ENCODE measurements at places on chromosomes 4 and X.

GRCh38 chrX:1676866-1677265 is 62.0 kb downstream of the ASMT start:
- no peak for DNase-seq

- DNase-seq, result no peak
These were observed 760.2 kb upstream of the AADAT start for GRCh38 chr4:170849969-170850368.

DNA sequence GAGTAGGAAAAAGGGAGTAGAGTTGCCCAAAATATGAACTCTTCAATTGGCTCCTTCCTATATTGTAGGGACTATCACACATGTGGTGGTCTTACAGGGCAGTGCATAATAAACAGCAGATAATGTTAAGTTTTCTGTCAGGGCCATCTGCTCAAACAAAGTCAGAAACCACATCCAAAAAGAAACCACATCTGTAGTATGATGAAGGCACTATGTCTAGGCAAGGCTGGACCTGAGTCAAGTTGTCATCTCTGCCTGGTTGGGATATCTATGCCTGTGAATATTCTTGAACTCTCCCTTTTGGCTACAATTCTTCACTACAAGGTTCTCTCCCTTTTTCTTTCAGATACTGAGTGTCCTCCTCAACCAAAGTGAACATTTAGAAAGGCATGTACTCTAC is 109.4 kb upstream of the C1GALT1C1 start:
- DNase-seq, result no peak

- no peak for DNase-seq
These were observed 5.2 kb downstream of the MAEA start for GRCh38 chr4:1294891-1295290.

GRCh38 chr4:113835005-113835404 is 73.5 kb upstream of the CAMK2D start:
- no peak for DNase-seq

DNA sequence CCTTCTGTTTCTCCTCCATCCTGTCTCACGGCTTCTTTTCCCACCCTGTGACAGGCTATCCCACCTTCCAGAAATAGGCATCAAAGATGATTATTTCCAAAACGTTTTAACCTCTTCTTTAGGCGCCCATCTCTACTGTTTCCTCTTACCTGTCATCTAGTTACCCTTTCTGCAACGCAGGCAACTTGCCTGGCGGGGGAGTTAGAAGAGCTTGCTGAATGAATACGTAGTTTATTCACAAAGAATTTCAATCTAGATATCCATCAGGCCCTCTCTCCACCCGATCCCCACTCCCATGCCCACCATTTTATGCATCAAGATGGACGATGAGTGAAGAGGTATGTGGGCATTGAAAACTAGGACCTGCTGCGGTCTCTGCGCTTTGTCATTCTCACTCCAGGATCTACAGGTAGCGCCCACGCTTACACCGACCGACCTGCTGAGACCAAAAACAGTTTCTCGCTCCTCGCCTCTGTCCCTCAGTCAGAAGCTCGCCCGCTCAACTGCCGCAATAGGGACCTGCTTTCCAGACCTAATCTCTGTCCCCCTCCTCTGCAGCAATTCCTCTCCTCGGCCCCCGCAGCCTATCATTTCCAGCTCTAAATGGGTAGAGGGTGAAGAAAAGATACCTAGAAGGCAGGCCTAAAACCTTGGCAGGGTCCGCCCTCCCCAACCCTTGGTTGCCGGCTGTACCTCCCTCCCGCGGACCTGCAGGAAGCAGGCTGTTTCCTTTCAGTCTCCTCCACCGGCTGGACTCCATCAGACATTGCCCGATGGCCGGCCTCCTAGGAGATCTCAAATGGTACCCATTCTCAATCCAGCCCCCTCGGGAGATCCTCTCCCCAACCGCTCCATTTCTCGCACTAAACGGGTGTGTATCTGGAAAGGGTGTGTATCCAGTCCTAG is 624 bp downstream of the BEX5 start:
- DNase-seq, result no peak

DNA sequence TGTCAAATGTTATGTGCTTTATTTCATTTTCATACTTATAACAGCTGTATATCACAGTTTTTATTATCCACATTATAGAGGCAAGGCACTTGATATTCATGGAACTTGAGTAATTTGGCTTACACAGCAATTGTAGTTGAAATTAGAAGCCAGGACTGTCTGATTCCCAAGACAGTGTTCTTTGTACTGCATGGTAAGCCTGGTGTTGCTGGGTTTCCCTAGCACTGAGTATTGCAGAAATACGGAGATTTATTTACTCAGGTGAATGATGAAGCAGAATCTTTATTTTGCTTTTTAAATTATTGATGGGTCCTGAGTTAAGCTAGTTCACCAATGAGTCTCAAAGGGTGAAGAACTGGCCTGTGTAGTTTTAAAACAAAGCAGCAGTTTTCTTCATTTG is 70.0 kb downstream of the UGT8 start:
- no peak for DNase-seq

- no peak for DNase-seq
These were observed 72.5 kb downstream of the DDIT4L start for GRCh38 chr4:100117750-100118149.

DNA sequence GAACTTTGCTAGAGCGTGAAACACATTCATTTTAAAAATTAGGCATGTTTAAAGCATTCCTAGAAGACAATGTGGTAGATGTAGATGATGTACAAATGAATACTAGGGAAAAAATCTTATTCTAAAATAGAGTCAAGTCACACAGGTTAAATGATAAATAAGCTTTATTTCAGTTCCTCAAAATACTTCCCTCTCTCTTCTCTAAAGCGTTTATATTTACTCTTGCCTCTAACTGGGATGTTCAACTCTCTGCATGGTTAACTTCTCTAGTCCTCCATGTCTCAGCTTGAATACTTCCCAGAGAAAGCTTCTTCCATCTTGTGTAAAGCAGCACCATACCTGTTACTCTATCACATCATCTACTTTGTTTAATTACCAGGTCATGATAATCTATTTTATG is 30.9 kb upstream of the GLRA3 start:
- DNase-seq, result no peak

All from cortex of kidney (tissue), 1 donor.